OCI-M1 (cell line): ENCODE measurements at places on chromosomes 4 and X.

- DNase-seq: no peak
Observed at GRCh38 chrX:103831342-103831802, 685 bp downstream of the RAB9B start.

GRCh38 chr4:32574803-32575202 is 1854.6 kb downstream of the PCDH7 start:
- DNase-seq: peak; percentile 36

DNA sequence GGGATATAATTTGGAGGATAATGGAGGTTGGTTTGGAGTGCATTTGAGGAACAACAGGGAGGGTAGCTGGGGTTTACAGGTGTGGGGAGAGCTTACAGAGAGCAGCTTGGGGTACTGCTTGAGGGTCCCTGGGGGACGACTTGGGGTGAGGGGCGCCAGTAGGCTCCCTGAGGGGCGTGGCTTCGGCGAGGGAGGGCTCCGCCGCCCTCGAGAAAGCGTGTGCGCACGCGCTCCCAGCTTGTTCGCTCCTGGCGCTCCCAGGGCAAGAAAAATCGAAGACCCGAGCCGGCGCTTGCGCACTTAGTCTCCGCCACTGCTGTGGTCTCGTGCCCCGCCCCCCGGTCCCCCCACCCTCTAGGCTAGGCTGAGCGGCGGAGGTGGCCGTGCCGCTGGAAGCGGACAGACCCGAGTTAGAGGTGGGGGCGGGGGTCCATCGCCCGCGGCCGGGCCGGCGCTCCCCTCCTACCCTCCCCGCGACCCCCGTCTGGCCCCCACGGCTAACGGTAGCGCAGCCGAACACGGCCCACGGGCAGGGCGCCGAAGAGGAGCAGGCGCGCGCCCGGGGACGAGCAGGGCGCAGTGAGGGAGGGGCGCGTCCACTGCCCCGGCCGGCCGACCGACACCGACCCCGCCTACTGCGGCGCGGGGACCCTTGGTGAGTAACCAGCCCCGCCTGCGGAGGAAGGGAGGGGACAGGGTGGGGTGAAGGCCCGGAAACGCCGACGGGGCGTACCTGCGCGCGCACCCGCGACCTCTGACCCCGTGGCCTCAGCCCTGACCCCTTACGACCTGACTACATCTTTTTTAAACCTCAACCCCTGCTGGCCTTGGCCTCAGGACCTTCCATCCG is 5.4 kb upstream of the CCDC120 start:
- DNase-seq: no peak

DNA sequence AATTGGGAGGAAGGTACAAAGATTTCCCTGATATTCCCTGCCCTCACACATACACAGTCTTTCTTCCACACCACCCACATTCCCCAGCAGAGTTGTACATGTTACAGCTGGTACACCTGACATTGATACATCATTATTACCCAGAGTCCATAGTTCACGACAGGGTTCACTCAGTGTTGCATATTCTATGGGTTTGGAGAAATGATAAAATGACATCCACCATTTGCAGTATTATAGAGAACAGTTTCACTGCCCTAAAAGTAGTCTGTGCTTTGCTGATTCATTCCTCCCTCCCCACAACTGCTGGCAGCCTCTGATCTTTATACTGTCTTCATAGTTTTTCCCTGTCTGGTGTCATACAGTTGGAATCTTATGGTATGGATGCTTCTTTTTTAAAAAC is 15.0 kb downstream of the AGA start:
- DNase-seq: no peak

DNA sequence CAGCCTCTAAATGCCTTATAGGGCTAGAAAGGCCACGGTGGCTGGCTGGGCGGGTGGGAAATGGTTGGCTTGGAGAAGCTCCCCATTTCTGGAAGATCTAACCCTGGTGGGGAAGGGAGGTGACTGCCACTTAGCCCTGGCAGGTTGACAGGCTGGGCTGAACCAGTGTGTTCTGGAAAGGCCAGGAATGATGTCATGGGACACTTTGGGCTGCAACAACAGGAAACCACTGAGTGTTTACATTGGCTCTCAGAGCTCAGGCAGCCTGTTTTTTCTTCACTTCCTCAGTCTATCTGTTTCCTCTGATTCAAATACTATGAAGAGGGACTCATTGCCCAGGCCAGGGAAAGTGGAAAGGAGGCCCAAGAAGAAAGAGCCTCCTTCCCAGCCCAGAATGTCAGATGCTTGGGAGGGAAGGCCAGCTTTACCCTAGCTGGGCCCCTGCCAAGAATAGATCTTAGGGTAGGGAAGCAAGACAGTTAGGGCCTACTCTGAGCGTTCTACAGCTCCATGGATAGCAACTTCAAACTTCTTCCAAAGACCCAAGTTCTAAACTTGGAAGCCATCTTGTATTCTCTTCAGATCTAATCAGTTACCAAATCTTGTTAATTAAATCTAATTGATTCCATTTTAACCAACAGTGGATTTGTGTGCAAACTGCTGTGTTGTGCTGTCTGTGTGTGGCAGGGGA is 65.8 kb upstream of the MSN start:
- DNase-seq: peak; percentile 41

DNA sequence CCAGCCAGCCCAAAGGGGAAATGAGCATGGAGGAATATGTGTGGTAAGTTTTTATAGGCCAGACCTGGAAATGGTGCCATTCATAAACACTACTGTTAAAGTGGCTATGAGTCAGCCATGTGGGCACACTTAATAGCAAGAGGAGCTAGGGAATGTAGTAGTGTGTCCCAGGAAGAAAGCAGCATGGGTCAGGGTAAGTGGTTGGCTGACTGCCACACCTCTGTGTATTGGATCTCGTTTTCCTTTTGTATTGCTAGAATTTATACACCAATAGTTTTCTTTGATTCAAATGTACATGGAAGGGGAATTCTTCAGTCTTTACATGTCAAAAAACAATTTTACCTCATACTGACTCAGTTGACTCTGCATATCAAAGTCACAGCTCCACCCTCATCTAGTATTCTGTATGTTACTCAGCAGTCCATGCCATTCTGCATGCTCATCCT is 22.9 kb upstream of the SGMS2 start:
- DNase-seq: no peak

DNA sequence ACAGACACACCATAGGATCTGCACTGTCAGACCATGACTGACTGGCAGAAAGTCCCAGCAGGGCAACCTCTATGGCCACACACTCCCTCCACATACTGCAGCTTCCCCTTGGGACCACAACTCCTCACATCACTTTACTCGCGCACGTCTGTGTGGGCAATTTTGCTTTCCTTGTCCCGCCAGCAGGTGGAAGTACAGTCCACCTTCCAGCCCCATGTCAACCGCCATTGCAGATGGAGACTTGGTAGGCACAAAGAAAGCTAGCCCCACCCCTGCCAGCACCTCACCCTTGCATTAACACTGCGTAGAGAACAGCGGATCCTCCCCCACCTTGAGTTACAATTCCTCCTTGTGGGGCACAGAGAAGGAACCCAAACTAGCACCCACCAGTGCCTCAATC is 74.4 kb upstream of the NAP1L2 start:
- DNase-seq: no peak

DNA sequence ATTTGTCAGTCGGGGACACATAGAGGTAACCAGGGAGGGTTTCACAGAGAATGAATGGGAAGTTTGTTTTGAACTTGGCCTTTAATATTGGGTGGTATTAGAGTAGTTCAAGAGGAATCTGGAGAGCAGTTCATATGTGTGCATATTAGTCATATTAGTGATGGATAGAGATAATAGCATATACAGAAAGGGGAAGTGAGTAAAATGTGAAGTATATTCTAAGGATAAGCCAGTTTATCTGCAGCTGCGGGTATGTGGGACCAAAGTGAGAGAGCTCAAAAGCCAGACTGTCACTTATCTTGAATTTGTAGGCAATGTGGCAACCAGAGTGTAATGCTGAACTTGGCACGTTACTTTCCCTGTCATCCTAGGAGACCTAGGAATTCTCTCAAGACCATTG is 169.9 kb downstream of the AFF2 start:
- peak; percentile 32 for DNase-seq

GRCh38 chr4:35520059-35520458 is 724.3 kb downstream of the ARAP2 start:
- DNase-seq: no peak

DNA sequence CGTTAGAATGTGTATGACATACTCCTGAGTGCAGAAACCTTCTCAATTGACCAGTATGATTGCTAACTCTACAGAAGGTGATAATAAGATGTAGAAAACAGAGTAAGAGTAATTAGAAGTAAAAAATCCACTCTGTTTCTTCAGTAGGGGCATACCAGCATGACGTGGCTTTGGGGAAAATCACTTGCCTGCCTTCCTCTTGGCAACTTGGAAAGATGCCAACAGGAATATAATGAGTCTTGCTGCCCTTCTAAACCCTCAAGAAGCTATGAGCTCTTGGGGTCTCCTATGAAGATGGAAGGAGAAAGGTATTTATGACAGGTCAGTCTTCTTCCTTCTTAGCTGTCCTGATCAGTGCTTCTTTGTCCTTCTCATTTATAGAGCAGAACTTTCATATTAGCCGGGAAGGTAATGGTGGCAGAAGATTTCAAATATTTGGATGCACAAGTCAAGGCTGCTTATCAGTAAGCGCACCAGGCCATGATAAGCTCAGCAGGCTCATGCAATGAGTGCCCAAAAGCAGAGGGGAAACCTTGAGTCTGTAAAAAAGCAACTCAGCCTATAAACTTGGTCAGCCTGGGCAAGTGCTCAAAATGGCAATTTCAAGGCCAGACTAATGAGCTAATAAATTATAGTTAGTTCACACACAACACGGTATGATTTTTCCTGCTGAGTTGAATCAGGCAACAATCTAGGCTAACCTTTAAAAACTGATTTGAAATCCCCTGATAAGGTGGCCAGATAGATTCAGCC is 69.7 kb upstream of the PPARGC1A start:
- DNase-seq: no peak

DNA sequence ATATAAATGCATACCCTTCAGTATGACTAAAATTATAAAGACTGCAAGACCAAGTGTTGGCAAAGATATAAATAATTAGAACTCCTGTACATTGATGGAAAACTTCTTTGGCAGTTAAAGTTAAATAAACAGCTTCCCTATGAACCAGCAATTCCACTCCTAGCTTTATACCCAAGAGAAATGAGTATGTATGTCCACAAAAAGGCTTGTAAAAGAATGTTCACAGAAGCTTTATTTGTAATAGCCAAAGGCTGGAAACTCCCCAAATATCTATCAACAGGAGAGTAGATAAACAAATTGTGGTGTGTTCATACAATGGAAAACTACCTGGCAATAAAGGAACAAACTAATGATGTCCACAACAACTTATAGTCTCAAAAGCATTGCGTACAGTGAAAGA is 184.8 kb downstream of the AMELX start:
- no peak for DNase-seq

- DNase-seq: no peak
Observed at GRCh38 chr4:15920723-15921591, 17.6 kb downstream of the FGFBP1 start.

DNA sequence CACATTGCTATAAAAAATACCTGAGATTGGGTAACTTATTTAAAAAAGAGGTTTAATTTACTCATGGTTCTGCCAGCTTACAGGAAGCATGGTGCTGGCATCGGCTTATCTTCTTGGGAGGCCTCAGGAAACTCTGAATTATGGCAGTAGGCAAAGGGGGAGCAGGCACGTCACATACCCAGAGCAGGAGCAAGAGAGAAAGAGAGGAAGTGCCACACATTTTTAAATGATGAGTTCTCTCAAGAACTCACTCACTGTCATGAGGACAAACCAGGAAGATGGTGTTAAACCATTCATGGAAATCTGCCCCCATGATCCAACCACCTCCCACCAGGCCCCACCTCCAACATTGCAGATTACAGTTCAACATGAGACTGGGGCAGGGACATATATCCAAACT is 10.0 kb upstream of the AFF1 start:
- DNase-seq: no peak

DNA sequence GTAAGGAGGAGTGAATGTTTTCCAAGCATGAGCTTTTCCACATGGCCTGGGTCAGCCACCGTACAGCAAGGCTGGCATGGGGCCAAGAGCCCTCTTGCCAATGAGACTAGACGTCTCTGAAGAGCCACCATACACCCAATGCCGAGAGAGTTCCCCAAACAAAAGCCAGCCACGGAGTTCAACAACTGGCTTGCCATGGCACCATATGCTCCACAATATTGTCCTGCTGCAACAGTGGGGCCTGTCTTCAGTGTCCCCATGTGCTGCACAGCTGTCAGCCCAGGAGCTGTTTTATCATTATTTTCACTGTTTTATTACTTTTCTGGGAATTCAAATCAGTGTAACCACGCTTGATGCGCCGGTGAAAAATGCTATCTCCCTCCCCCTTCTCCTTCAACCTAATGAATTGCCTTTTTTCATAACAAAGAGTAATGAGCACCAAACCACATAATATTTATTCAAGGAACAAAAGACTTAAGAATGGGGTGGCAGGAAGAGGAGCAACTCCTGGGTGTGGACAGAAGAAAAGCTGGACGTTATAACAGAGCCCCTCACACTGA is 18.4 kb downstream of the MAML3 start:
- DNase-seq: no peak

DNA sequence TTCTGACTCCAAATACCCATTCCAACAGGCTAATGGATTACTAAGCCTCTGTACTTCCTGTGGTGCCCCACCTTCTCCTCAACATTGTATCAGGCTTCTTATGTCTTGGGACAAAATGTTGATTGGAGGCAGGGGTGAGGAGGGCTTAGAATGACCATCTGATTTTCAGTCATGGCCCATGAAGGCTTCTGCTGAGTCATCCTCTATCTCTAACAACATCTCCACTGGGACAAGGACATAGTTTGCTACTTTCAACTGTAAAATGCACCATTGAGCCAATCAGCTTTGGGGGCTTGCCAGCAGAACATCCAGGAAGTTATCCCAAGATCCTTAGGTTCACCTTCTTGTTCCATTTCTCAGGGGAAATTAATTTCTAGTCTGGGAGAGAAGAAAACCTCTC is 29.5 kb downstream of the MAGEB17 start:
- peak; percentile 52 for DNase-seq

GRCh38 chr4:71240094-71240493 is 98.7 kb upstream of the SLC4A4 start:
- DNase-seq: no peak

DNA sequence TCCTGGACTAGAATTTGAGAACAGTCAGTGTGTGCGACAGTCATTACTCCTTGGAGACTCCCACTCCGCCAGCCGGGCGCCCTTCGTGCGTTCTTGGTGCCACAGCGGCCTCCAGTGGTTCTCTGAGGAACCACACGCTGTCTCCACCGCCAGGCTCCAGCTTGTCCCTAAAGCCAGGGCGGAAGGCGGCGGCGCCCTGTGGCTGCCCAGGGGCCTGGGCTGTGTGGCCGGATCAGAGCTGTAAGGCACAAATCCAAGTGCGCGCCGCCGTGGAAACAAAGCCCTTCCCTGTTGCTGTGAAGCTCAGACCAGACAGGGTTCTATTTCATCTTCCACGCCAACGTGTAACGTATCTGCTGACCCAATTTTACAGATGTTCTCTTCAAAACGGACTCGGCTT is 34.2 kb downstream of the IDS start:
- DNase-seq: peak; percentile 85

- DNase-seq: peak; percentile 51
Observed at GRCh38 chr4:122334828-122335227, 44.0 kb upstream of the ADAD1 start.

DNA sequence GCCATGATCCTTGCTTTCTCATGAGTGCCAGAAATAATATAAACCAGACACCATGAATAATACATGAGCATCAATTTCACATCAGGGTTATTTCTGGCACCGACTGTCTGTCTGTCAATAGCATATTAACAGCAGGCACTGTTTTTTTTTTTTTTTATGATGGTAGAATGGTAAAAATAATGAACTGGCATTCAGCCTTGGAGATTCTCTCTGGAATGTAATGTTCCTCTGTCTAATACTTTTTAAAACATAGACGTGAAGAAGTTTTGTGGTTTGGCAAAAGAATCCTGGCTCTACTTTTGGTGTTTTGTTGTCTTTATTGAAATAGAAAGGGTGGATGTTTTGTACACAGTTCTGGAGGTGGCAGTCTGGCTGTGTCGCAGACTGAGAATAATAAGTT is 874.6 kb upstream of the PRKX start:
- no peak for DNase-seq
